T-helper 17 cell (primary cell): ENCODE measurements at places on chromosomes 7 and 10.
A peak's percentile ranks its signal among the peaks of the same experiment; 100 is the strongest.

DNA sequence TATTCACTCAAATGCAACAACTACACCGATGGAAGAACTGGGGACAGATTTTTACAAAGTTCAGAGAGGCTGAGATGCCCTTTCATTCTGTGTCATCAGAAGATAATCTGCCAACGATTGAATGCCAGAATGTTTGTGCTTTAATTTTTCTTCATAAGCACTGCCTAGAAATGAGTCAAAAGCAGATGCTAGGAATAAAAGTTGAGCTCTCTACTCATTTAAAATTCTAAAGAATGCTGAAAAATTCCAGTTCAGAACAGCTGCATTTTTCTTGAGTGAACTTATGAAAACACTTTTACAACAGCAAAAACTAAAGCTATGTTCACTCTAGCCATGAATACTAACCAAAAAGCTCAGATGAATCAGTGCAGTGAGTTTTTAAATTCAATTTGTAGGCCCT, 22.3 kb upstream of the FAM133B start:
- no peak for DNase-seq

GRCh38 chr7:131100357-131101054, 227.2 kb upstream of the MKLN1 start:
- DNase-seq, result no peak

- peak; percentile 64 for DNase-seq
These were observed at the start of gene PCBD1 for GRCh38 chr10:70887804-70888800. TSS of gene PCBD1 (minus strand) at chr10:70888565. CDS start at chr10:70888533, 32 bp downstream.

GRCh38 chr10:68550747-68551411, 9.3 kb upstream of the TET1 start:
- DNase-seq, result no peak

- no peak for DNase-seq
These were observed 195.2 kb downstream of the MDFIC start for GRCh38 chr7:115116773-115117715.

DNA sequence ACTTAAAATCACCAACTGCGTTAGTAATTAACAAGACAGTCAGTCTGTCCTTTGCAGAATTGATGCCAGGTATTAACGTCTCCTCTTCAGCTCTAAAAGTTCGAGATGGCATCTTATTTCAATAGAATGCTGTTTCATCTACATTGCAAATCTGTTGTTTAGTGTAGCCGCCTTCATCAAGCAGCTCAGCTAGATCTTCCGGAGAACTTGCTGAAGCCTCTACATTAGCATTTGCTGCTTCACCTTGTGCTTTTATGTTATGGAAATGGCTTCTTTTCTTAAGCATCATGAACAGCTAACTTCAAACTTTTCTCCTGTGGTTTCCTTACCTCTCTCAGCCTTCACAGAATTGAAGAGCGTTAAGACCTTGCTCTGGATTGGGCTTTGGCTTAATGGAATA, 95.5 kb upstream of the FAM20C start:
- no peak for DNase-seq

DNA sequence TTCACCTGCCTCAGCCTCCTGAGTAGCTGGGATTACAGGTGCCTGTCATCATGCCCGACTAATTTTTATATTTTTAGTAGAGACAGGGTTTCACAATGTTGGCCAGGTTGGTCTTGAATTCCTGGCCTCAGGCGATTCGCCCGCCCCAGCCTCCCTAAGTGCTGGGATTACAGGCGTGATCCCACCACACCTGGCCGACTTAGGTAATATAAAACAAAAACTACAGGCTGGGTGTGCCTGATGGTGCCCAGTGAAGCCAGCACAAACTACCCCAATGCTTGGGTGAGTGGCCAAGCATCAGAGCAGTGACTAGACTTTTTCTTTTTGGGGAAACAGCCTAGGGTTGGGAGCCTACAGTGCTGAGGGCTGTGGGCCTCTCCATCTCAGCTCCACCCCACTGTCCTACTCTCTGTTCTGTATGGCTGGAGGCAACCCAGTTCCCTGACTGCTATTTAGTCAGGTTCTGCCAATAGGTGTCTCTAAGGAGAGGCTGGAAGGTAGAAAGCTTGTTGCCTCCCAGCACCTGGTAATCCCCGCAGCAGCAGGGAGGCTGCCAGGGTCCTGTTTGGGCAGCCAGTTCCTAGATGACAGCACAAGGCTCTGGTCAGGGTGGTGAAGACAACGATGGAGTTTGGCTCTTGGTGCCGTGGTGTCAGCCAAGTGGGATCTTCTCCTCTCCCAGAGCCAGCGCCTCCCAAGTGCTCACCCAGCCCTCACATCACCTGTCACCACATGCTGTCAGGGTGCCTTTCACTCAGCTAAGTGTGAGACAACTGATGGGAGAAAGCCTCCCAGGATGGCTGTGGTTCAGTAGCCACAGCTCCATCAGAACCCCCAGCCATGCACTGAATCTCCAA, 10.4 kb upstream of the NACAD start:
- DNase-seq, result no peak

- DNase-seq, result no peak
These were observed 187.4 kb upstream of the AGR3 start for GRCh38 chr7:17069146-17069545.

DNA sequence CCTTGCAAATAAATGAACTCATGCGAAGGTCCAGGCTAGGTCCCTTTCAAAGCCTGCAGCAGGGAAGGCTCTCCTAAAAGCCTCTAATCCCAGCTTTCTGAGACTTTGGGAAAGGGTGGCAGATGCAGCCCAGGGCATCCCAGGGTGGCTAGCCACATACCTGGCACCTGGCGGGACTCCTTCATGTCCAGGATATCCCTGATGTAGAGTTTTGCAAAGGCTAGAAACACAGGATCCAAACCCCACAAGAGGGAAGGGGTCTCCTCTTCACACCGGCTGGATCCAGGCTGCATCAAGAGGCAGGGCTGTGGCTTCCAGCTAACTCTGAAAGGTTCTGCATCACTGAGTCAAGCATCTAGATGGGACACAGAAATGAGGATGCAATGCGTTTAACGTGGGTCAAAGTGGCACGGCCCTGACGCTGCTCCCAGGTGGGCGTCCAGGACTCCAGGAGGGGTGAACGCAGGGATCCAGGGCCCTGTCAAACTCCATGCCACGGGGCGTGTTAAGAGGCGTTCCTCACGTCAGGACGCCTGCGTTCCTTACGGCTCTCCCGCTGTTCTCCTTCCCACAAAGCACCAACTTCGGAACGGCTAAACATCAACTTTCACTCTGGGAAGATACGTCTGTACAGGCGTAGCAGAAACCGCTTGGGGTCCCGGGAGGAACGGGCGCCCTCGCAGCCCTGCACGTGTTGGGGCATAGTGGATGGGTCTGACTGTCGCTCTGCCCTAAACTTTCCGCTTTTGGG, 507 bp downstream of the STN1 start:
- DNase-seq, result peak; percentile 18

DNA sequence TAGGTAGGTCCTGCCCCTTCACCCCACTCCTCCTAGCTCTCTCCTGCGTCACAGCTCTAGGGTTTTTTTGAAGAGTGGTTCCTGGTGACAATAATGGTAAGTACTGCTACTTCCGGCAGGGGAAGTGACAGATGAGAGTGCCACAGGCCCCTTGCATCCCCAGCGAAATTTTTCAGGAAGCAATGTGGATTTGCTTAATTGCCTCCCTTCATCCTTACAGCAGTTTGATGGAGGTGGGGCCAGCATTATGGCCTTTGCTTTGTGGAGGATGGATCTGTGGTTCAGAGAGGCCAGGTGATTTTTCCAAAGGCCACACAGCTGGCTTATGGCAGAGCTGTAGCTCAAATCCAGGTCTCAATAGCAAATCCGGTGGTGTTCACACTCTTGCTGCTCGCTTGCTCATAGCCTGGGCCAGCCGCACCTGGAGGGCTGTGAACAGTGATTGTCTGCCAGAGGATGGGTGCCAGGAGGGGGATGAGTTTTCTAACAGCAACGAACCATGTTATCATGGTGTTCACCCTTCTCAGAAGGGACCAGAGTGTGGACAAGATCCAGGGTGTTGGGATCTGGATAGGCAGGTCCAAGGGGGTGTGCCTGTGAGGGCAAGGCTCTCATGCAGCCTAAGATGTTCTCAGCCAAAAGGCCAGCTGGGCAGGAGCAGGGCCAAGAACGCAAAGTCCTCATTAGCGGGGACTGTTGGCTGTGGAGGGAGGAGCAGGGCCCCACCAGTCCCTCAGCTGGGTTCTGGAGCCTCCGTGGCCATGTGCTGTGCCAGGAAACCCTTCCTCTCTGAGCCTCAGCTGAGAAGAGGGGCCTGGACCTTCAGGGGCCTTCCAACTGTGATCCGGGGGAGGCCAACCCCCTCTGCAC, 89.0 kb downstream of the EMX2 start:
- DNase-seq, result no peak

DNA sequence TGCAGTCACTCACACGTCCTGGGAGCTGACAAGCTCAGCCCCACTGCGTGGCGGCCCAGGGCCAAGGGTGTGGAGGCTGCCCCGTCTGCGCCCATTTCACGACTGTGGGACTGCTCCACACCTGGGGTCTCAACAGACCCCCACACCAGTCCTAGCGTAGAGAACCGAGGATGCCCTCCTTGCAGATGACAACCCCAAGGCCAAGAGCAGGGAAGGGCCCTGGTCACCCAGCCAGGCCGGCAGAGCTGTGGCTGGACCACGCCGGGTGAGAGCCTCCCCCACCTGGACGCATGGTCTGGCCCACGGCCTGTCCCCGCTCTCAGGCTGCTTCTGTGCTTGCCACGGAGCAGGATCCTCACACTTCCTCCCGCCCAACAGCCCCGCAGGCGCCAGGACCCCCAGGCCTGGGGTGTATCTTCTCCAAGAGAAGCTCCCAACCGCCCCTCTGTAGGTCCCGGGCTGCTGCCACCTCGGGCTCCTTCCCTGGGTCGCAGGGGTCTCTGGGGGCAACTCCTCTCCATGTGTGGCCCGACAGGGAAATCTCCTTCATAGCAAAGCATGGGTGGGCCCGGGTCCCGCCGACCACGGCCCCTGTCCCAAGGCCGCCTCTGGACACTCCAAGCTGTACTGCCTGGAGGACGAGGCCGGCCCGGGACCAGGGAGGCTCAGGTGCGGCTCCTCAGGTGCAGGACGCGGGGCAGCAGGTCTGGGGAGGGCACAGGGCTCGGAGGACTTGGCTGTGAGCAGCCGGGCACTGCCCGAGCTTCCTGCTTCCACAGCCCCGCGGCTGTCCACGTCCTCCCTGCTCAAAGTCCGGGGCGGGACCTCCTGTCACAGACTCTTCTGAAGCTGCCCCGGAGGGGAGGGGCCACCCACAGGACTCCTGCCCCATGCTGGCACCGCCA, 88.8 kb downstream of the FOXL3 start:
- no peak for DNase-seq

GRCh38 chr7:150891740-150892139, 39.4 kb downstream of the AOC1 start:
- DNase-seq, result no peak

- no peak for DNase-seq
These were observed 133.8 kb upstream of the UNC5B start for GRCh38 chr10:71078454-71079145.

GRCh38 chr10:26048756-26049155, 114.7 kb downstream of the MYO3A start:
- DNase-seq, result no peak

DNA sequence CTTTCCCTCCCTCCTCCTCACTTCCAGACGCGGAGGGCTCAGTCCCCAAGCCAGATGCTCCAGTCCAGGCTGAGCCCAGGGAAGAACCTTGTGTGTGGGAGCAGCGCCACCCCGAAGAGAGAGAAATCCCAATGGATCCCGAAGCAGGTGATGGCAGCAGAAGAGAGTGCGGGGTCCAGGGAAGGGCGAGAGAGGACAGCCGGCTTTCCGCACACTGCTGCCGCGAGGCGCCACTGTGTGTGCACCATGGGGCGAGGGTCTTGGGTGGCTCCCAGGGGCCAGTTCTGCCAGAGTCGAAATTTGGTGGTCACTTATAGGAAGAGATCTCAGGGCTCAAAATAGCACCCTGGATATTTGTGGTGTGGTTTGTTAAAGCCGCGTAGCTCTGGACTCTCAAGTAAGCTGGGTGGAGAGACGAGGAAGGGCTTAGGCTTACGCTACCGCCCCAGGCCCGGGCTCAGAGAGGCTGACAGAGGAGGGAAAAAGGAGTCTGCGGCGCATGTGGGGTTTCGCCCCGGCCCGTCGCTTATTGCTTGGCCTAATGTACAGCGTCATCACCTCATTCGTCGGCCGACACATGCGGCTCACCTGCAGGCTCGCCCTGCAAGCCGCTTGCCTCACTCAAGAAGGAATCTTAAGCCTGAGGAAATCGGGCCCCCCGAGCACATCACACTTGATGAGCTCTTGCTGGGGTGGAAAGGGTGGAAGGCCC, 12.1 kb downstream of the ZNF282 start:
- no peak for DNase-seq

DNA sequence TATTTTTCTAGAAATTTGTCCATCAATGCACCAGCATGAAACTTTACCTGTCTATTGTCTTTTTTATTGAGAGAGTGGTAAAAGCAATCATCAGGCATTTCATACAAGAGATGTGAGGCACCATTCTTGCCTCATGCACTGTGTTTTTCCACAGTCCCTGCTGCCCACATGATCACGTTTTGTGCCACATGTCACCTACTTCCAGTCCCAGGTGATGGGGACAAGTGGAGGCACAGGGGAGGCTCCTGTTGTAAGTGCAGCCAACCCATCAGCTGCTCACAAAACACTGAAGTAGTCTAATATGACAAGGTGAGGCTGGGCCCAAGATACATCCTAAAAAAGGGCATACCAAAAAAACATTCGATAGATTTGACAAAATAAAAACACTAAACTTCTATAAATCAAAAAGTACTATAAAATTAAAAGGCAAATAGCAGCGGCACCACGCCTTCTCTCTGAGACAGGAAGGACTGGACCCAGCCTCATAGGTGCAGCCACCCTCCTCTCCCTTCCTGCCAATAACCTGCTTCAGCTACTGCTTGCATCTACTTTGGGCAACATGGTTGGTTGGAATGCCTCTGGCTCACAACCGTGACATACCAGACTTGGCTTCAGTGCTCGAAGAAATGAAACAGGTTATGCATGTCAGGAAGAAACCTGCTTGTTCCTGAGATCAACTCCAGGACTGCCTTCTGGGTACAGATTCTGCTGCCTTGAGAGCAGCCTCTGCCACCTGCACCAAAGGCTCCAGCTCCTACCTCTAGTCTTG, 2.3 kb downstream of the ZC3HAV1L start:
- no peak for DNase-seq

DNA sequence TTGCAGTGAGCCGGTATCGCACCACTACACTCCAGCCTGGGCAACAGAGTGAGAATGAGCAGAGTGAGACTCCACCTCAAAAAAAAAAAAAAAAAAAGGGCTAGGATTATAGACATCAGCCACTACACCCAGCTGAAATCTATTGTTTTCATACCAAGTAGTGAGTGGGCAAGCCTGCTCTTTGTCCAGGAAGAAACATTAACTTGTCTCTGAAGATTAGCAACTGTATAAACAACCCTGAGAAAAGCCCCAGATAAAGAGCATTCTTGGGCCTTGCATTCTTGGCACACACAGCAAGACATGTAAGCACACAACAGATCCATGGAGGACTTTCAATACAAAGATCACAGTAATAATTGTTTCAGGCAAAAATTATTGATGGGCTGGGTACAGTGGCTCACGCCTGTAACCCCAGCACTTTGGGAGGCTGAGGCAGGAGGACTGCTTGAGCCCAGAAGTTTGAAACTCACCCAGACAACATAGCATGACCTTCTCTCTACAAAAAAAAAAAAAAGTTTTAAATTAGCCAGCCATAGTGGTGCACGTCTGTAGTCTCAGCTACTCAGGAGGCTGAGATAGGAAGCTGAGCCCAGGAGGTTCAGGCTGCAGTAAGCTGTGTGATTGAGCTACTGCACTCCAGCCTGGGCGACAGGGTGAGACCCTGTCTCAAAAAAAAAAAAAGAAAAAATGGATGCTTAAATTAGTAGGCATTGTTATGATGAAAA, 4.4 kb downstream of the PSPH start:
- DNase-seq, result no peak
